ENCODE measurements at places on chromosomes 13 and 19. TPM values are rescaled to one million over a fixed set of nuclear protein-coding genes. Genes with fewer than 3 reads are reported as not detected.

The RRAS gene
- 29.3 TPM for polyA plus RNA-seq

The ZNF525 gene
- 14.3 TPM for polyA plus RNA-seq

The MLNR gene
- polyA plus RNA-seq, result 0.23 TPM

The GPR12 gene
- not detected for polyA plus RNA-seq

The SH2D3A gene
- 9.4 TPM for polyA plus RNA-seq

The SLC39A3 gene
- polyA plus RNA-seq, result 39.0 TPM

The FGF9 gene
- polyA plus RNA-seq, result 12.4 TPM

The SYCN gene
- not detected for polyA plus RNA-seq

The IGFL3 gene
- polyA plus RNA-seq, result not detected

DNA sequence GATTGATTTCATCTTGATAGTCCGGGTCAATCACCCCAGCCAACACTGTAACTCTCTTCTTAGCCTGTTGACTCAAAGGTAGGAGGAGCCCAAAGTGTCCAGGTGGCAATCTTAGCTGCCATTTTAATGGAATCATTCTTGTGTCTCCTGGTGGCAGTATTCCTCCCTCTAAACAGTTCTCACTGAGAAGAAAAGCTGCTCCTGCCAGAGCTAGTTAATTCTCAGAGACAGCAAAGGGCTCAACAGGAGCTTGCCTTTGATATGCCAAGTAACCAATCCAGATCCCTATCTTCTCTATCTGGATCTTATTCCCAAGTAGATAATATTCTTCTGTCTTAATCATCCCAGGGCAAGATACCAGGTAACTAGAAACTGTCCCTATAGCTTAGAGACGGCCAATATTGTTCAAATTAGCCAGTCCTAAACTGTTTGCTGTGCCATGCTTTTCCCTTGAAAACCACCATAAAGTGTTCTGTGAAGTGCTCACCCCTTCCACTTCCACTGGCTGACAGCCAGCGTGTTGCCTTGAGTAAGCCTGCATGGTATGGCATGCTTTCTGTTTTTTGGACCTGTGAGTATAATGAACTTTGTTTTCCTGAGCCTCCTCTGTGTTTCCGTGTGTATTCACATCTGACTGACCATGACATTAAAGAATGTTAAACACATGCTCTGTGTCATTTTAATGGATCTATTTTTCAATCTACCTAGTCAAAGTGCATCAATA, 463.7 kb upstream of the SLITRK5 start:
- DNase-seq, result no peak

DNA sequence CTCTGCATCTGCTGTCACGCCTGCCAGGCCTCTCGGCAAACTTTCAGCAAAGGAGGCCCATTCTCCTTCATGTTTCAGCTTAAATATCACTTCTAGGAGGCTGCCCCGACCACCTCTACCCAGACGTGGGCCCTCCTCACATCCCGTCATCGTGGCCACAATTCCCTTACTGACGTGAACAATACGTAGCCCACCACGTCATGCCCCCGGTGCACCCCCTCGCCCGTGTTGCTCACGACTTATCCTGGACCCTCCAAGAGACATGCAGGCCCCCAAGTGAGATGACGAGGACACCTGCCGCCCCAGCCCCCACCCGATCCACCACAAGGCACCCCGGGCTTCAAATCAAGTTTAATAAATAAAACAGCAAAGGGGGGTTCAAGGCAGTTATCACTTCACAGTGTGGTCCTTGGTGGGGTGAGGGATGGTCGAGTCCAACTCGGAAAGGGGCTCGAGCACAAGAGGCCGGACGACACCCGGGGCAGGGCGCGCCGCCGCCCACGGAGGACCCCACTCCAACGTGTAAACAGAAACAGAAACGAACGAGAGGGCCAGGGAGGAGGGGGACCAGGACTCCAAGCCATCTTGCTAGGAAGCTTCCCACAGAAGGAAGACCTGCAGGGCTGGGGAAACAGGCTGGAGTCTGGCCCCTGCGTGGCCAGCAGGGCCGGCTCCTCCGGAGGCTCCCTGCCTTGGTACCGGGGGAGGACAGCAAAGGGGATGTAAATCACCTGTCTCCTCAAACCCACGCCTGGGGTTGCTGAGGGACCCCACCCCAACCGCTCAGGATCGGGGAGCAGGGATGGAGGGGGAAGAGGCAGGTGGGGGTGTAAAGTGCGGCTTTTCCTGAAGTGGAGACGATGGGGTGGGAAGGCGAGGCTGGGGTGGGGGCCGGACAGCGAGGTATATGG, 14.3 kb upstream of the PLPP2 start:
- DNase-seq, result no peak

DNA sequence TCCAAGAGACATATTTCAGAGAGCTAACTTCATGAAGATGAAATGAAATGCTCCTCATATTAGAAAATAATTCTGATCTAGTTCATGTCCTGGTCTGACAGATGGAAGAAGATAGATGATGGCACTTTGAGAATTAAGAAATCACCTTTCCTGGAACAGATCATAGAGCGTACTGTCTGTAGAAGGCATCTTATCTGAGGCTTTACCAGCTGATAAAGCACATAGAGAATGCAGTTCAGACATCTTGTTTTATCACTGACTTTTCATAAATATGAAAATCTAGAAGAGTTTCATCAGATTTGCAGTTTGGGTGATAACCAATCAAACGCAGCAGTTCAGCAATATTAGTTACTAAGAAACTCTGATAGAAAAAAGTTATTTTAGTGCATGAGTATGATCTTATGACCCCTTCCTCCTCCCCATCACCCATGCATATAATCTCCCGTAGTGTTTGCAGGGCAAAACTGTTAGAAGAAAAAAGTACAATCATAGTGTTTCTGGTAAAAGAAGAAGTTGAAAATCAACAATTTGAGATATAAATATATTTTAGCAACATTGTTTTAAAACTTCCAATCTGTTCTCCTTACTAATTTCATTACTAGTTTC, 585.2 kb downstream of the PCDH9 start:
- no peak for DNase-seq

GRCh38 chr13:107034236-107034872, 466.4 kb upstream of the ARGLU1 start:
- no peak for DNase-seq

DNA sequence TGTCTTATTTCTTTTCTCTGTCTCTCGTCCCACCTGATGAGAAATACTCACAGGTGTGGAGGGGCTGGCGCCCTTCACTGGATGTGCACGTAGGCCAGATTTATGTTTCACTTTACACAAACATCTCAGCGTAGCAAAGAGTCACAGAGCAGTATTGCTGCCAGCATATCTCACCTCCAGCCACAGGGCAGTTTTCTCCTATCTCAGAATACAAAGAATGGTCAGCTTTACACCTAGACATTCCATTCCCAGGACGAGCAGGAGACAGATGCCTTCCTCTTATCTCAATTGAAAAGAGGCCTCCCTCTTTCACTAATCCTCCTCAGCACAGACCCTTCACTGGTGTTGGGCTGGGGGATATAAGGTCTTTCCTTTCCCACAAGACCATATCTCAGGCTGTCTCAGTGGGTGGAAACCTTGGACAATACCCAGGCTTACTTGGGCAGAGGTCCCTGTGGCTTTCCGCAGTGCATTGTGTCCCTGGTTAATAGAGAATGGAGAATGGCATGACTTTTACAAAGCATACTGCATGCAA, 7.2 kb upstream of the ZNF611 start:
- DNase-seq, result no peak

- no peak for DNase-seq
Measured at GRCh38 chr13:29546662-29547061, 48.8 kb downstream of the SLC7A1 start.

DNA sequence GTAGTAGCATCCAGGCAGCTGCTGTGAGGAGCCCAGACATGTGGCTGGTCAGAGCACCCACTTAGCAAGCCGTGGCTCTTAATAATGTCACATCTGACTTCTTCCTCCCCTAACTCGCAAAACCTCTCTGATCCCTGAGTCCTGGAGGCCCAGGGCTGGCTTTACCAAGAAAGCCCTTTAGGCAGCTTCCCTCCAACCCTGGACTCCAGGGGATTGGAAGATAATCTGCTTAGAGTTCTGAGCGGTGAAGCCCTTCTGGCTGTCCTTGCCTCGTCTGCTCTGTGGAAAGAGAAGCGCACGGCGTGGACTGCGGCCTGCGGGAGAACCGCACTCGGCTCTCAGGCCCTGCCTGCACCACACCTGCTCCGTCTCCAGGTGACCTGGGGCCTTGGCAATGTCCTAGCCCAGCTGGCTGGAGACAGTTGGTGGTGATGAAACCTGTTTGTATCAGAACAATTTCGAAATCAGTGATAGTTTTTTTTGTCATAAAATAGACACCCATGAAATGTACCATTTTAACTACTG, 64.5 kb upstream of the MCF2L start:
- DNase-seq, result no peak

- no peak for DNase-seq
Measured at GRCh38 chr19:23052349-23052748, 49.4 kb upstream of the ZNF728 start.

- DNase-seq, result no peak
Measured at GRCh38 chr13:44355621-44356020, 18.0 kb upstream of the SERP2 start.

DNA sequence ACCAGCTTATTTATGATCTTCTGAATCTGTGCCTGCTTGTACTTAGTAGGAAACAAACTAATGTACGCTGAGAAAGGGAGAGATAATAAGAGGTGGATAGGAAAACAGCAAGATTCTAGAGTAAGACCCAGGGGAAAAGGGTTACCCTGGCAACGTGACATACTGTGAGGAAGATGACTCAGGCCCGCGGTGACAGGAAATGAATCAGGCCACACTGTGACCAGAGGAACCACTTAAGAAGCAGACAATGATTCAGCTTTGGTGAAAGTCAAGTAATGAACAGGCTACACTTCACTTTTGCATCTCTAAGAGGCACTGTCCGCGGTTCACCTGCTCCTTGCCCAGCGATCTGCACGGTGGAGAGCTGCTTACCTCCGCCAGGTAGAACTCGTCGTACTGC, 158.2 kb downstream of the NALCN start:
- no peak for DNase-seq

DNA sequence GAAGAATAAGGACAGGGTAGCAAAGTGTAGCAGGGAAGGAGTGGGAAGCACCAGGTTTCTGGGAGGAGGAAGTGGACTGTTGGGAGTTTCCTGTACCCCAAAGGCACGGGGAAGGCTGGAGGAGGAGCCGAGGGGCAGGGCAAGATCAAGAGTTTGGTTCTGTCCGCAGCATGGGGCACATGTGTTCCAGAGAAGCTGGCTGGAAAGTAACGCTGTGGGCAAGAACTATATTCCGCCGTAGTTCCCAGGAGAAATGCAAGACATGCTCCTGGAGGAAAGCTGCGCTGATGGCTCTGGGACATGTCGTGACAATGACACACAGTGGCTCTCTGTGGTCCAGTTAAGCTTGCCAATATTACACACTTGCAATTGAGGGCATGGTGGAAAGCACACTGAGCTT, 51.7 kb upstream of the KPNA3 start:
- DNase-seq, result no peak

DNA sequence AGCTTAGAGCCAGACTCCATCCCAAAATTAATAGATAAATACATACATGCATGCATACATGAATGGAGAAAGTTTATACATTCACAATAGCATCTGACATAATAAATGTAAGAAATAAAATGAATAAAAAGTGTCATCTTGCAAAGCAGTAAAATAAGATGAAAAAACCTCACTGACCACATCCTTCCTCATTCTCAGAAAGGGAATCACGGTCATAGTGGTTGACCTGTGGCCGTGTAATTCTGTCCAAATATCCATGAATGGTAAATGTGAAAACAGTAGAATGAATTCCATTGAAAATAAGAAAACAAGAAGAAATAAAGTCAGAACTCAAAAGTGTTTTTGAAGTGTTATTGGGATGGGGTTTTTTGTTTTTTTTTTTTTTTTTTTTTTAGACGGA, 9.8 kb upstream of the CDC42EP5 start:
- no peak for DNase-seq

- no peak for DNase-seq
Measured at GRCh38 chr13:54144828-54145227, 1116.2 kb downstream of the OLFM4 start.

- no peak for DNase-seq
Measured at GRCh38 chr19:7787141-7787540, 24.1 kb downstream of the CLEC4M start.

Measured in left renal cortex interstitium (tissue), 4 donors.